ENCODE measurements at places on chromosomes 16 and 17.

GRCh38 chr17:17523001-17523730, 27.0 kb upstream of the RASD1 start:
- no peak for DNase-seq

- DNase-seq, result no peak
Measured at GRCh38 chr17:82751171-82751570, 694 bp upstream of the TBCD start.

DNA sequence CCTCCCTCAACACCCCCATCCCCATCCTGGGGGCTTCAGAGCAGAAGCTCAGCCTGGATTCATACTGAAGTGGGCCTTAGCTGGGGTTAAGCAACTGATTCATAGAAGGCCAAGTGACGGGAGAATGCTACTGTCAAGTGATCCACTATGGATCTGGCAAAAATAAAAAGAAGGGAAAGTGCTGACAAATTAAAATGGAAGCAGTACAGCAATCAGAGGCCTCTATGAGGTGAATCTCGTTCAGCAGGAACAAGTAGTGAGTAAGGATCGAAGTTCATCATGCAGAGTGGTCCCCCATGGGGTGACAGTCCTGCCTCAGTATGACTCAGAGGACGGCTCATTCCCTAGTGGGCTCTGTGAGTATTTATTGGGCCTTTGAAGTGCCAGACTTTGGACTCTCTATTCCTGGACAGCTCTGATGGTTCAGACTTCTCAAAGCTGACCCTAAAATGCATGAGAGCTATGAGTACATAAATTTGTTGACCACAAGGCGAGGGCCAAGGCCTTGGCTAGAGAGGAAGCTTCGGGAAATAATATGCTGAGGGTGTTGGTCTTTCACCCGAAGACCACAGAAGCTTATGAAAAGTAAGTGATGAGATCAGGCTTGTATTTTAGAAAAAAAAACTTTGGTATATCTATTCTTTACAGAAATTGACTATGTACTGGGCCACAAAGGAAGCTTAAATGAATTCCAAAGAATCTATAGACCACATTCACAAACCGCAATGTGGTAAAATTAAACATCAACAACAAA, 5.3 kb upstream of the NSMCE1 start:
- DNase-seq, result no peak

DNA sequence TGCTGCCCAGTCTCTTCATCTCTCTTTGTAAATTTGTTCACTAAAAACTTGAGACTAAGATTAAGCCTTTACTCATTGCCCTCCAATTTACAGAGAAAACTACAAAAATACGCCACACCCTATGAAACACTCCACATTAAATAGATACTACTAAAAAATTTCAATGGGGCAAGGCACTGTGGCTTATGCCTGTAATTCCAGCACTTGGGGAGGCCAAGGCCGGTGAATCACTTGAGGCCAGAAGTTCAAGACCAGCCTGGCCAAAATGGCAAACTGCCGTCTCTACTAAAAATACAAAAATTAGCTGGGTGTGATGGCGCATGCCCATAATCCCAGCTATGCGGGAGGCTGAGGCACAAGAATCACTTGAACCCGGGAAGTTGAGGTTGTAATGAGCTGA, 3.8 kb downstream of the UBE2O start:
- no peak for DNase-seq

- no peak for DNase-seq
Measured at GRCh38 chr17:41551365-41551764, 20.5 kb downstream of the KRT9 start.

DNA sequence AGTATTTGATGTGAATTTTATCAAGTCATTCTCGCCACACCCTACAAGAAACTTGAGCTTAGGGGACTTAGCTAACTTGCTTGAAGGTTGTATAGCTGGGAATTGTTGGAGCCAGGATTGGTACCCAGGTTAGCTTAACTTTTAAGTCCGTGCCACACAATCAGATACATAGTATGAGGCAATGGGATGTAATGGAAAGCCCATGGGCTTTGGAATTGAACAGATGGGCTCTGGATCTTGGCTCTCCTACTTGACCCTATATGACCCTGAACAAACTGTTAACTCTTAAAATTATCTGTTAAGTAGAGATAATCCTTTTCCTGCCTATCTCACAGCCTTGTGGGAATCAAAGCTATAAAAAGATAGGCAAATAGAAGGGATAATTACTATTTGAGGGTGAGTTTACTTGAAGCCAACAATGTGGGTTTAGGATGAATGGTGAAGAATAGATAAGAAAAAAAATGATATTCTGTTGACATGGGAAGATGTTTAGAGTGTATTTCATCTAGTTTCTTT, 51.9 kb upstream of the CACNG3 start:
- no peak for DNase-seq

DNA sequence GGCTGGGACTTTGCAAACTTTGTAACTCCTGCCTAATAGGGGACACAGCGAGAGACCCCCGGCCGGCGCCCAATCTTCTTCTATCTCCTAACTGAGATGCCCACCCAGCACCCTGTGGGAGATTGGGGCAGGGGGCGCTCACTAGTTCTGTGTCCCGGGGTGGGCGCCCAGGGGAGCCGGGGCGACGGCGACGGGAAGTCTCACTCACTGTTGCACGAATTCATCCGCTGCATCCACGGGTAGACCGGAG, 3.9 kb upstream of the HOXB5 start:
- DNase-seq, result no peak

- DNase-seq, result no peak
Measured at GRCh38 chr17:29078183-29079045, 35.5 kb downstream of the PIPOX start.

- peak; percentile 64 for DNase-seq
Measured at GRCh38 chr16:30621765-30622164, 11.6 kb upstream of the ZNF689 start.

- no peak for DNase-seq
Measured at GRCh38 chr17:4003131-4003500, 38.9 kb upstream of the ATP2A3 start.

DNA sequence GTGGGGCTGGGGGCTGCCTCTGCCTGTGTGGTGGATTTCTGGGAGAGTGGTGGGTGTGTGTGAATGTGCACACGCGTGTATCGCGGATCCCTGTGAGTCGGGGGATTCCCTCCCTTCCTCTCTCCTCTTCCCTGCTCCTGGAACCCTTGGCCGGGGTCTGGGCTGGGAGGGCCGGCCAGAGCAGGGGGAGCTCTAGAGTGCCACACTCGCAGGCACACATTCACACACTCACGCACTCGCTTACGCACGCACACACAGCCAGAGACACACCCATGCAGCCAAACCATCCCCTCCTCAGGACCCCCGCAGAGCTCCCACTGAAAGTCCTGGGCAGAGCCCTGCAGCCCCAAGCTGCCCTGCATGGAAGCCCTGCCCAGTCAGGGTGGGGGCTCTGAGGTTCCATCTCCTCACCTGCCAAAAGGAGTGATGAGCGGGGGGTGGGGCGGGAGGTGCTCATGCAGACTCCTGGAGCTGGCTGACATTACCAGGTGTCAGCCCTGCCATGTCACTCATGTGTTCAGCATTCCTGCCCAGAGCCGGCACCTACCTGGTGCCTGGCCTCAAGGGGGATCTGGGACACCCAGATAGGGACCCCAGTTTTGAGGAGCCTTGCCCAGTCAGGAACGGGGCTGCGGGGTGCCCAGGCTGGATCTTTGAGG, 1.9 kb downstream of the NECAB2 start:
- no peak for DNase-seq

- no peak for DNase-seq
Measured at GRCh38 chr16:88886420-88886844, 20.0 kb upstream of the PABPN1L start.

DNA sequence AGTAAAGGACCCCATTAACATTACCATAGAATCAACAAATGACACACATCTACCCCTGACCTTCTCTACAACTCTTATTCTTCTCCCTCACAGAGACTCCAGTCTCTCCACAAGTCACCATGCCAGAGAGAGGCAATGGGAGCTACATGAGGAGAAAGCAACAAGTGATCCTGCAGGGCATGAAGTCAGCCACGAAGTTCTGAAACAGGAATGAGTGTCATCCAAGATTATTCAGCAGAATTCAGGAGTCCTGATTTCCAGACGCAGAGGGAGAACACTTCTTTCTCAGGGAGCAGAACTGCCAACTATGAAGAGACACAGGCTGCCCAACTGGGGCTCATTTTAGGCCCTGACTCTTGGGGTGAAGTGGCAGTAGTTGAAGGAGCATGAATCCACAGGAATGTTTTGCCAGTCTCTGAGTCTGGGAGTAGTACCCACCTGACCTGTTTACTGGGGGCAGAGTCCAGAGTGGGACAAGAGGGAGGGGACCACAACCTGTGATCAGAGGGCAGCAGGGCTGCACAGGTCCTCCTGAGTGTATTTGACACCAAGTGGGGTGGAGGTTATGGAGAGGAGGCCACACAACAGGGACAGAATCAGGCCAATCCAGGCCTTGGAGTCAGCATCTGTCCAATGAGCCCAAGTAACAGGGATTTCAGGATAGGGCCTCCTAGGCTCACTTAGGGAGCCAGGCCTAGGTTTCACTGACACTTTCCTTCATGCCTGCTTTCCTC, 2.4 kb upstream of the MTMR4 start:
- no peak for DNase-seq

DNA sequence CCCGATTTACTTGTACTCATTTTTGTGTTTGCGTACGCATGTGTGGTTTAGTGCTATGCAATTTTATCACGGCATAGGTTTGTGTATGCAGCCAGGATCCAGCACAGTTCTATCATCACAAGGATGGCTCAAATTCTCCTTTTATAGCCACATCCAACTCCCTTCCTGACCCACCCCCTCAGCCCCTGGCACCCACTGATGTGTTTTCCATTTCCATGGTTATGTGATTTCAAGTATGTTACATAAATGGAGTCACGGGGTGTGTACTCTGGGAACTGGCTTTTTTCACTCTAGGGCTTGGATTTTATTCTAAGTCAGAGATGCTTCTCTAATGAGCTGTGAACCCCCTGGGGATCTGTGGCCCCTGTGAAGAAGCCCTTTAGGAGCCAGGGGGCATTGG, 16.8 kb downstream of the IL4R start:
- peak; percentile 94 for DNase-seq

DNA sequence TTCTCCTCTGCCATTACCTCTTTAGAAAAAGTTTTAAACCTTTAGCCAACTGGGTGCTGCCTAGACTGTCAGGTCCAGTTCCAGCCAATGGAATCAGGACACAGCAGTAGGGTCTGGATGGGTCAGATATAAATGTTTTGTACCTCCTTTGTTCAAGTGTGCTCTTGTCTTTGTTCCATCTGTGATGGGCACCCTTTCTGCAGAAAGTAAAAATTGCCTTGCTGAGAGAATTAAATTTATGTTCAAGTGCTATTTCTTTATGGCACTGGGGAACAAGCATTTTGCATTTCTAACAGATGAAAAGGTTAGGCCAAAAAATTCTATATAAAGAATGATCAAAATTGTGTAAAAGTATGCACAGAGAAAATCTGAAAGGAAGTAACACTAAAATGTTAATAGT, 5.2 kb upstream of the HP start:
- no peak for DNase-seq

DNA sequence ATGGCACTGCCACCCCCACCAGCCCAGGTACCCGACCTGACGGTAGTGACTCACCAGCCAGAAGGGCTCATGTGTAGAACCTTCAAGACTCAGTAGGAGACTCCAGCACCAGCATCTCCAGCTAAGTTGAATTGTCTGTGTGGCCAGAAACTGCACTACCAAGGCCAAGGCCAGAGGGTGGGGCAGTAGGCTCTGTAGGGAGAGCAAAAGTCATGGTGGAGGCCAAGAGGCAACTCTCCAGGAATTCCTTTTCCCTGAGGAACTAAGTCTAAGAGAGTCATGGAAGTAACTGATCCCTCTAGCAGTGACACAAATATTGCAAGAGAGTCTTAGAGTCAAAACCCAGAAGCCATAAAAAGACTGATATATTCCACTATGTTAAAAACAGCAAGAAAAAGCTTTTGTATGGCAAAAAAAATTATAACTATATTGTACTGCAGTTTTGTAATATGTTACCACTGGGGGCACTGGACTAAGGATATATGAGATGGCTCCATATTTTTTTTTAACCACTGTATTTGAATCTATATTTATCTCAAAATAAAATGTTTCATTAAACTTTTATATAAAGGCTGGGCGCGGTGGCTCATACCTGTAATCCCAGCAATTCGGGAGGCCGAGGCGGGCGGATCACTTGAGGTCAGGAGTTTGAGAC, 30.2 kb upstream of the GUCY2D start:
- DNase-seq, result no peak

- no peak for DNase-seq
Measured at GRCh38 chr17:13067629-13068303, 49.9 kb upstream of the ELAC2 start.

GRCh38 chr17:58504826-58505351, 9.5 kb downstream of the MTMR4 start:
- DNase-seq, result no peak

DNA sequence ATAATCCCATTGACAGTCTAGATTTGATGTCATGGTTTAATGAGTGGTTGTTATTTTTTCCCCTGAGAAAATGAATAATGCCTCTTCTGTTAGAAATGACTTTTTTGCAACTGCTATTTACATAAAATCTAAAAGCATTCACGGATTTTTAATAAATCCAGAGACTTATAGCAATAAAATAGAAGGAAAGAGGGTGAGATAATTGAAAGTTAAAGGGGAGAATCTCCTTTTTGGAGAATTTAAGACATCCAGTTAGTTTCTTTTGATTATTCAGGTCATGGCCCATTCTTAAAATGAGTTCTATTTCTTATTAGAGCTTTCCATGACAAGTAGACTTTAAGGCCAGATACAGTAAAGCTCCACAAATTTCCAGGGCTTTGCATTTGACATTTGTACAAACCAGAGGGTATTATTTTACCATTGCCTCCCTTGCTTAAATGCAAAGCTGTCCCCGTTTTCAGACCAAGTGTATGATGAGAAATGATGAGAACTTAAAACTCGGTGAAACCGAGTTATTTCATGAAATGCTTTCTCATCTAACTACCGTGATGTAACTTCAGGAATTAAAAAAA, 789.0 kb upstream of the SOX9 start:
- DNase-seq, result no peak

DNA sequence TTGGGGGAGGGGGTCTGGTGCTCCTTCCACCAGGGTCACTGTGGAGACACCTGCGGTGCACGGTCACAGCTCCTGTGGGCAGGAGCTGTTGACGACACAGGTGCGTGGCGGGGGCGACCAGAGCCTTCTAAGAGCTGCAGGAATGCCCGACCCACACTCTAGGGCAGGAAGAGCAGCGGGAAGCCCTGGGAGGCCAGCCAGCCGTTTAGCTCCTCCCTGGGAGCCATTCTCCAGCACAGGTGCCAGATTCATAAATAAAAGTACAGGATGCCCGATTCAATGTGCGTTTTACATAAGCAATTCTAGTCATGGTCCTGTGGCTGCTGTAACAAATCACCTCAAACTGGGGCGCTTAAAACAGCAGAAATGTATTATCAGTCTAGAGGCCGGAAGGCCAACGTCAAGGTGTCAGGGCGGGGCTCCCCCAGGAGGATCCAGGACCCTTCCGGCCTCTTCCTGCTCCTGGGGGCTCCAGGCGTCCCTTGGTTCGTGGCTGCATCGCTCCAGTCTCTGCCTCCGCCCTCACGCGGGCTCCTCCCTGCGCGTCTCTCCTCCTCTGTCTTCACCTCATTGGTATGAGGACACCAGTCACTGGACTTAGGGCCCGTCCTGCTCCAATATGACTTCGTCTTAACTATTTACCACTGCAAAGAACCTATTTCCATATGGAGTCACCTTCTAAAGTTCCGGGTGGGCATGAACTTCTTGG, 155.4 kb downstream of the FOXL1 start:
- DNase-seq, result no peak

- DNase-seq, result no peak
Measured at GRCh38 chr17:4696437-4696805, 7.5 kb downstream of the PELP1 start.

GRCh38 chr16:16148755-16149154, 74.5 kb downstream of the ABCC6 start:
- DNase-seq, result no peak

GRCh38 chr16:25835126-25835525, 143.4 kb downstream of the HS3ST4 start:
- no peak for DNase-seq

Data from AG09319 (cell line).